ENCODE measurements at places on chromosomes 6 and 20. TPM values are rescaled to one million over a fixed set of nuclear protein-coding genes. Genes with fewer than 3 reads are reported as not detected.

DNA sequence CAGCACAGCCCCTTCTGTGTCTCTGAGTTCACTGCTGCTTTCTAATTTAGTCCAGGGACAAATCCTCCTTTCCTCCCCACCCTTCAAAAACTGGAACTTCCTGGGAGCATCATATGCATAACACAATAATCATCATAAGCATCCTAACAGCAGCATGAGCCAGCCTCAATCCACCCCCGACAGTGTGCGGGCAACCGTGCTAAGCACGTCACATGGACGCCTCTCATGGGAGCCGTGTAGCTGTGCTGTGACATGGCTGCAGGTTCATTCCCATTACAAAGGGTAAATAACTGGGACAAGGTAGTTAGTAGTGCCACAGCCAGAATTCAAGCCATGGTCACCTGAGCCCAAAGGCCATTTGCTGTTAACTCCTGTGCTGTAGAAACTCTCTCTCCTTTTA lies 24.5 kb upstream of the ULBP3 start:
- no peak overlapping the region for H3K4me3 ChIP-seq
- H3K27ac ChIP-seq: no peak overlapping the region
- DNase-seq: no peak

DNA sequence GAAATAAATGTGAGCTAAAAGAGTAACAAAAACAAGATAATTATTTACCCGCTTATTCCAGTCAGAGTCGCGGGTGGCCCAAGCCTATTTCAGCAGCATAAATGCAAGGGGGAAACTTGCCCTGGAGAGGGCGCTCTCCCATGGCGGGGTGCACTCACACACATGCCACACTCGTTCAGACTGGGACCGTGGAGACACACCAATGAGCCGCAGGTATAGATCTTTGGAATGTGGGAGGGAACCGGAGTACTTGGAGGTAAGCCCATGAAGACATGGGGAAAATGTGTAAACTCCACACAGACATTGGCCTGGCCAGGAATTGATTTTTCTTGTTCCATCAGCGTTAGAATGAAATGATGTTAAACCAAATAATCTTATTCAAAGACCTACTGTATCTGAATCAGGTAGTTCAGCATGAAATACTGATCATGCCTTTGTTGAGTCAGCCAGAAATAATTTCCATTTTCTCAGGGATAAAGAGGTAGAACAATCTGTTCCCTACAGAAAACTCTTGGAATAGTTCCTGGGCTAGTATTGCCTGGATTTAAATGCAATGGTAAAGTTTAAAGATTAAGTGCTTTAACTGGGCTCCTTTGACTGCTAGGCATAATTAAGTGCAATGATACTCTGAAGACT lies 191.5 kb downstream of the MCHR2 start:
- no peaks in the 10 kb centered on the region for H3K36me3 ChIP-seq
- DNase-seq: no peak
- no peak overlapping the region for H3K4me3 ChIP-seq
- H3K4me1 ChIP-seq: no peaks in the 10 kb centered on the region
- no peak overlapping the region for H3K27ac ChIP-seq
- H3K27me3 ChIP-seq: no peaks in the 10 kb centered on the region

Gene VARS1
- polyA plus RNA-seq: 14.7 TPM

Gene BHLHE23
- not detected for polyA plus RNA-seq

- H3K4me3 ChIP-seq: no peak overlapping the region
- DNase-seq: no peak
- no peaks in the 10 kb centered on the region for H3K36me3 ChIP-seq
- no peak overlapping the region for H3K27ac ChIP-seq
- no peaks in the 10 kb centered on the region for H3K4me1 ChIP-seq
These were observed 69.9 kb upstream of the POU3F2 start for GRCh38 chr6:98764373-98764911.

DNA sequence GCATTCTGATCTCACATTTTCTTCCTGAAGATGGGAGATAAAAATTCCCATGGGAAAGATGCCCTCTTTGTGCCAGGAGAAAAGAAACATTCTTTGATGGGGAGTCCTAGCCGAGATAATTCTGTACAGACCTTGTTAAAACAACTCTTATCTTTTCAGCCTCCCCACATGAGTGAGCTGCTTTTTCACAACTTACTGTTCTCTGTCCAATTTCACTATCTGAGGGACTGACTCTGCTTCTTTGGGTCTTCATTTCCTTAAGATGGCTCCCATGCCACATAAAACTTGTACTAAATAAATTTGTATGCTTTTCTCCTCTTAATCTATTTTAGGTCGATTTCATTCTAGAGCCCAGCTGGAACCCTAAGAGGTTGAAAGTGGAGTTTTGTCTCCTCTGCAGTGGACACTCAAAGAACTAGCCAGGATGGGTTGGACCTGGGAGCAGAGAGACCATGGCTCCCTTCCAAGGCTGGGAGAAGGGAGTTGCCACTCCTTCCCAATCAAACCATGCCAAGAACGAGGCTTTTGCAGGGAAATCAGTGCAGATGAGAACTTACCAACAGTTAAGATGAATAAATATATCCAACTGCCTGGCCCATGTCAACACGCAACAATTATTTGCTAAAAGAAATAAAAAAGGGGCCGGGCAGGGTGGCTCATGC lies 285.8 kb upstream of the SULF2 start:
- no peaks in the 10 kb centered on the region for H3K36me3 ChIP-seq
- H3K4me1 ChIP-seq: no peaks in the 10 kb centered on the region
- H3K27me3 ChIP-seq: peaks cover 4% of the 10 kb centered on the region
- H3K4me3 ChIP-seq: no peak overlapping the region
- H3K27ac ChIP-seq: no peak overlapping the region
- DNase-seq: no peak

- no peaks in the 10 kb centered on the region for H3K36me3 ChIP-seq
- no peak overlapping the region for H3K4me3 ChIP-seq
- no peaks in the 10 kb centered on the region for H3K27me3 ChIP-seq
These were observed 379.6 kb downstream of the FOXA2 start for GRCh38 chr20:22204801-22205200.

GRCh38 chr6:163913045-163913444 lies 498.5 kb downstream of the QKI start:
- no peaks in the 10 kb centered on the region for H3K36me3 ChIP-seq
- H3K4me1 ChIP-seq: no peaks in the 10 kb centered on the region
- no peak overlapping the region for H3K27ac ChIP-seq
- peaks cover 2% of the 10 kb centered on the region for H3K27me3 ChIP-seq
- no peak overlapping the region for H3K4me3 ChIP-seq

Gene MATN4
- 0.04 TPM for polyA plus RNA-seq

Gene PCSK2
- not detected for polyA plus RNA-seq

DNA sequence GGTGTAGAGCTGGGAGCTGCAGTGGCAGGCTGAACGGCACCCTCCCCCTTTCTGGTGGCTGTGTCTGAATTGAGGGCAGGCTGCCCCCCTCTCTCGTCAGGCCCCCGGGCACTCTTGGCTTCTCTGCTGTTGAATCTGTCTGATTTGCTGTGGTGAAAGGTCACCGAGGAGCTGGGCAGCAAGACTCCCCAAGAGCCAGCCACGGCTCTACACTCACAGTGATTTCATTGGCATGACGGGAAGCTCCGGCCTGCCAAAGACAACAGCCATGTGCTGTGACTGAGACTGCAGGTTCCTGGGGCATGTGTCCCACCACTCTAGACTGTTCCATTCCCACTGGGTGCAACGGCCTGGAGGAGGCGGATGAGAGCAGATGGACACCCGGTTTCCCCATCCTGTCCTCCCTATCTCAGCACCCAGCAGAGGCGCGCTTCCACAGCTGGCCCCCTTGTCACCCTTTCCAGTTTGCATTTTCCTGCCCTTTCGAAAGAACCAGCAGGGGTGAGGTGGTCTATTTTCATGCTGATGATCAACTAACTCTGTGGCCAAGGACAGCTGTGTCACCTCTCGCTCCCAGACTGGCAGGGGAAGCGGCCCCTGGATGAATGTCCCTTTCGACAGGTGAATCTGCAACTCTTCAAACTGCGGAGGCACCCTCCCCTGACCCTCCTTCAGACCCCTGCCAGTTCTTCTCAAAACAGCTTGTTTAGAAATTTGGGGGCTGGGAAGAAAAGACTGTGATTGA lies 2.2 kb downstream of the APCDD1L start:
- H3K4me1 ChIP-seq: no peaks in the 10 kb centered on the region
- no peak overlapping the region for H3K27ac ChIP-seq
- no peak overlapping the region for H3K4me3 ChIP-seq
- H3K27me3 ChIP-seq: peaks cover 88% of the 10 kb centered on the region

DNA sequence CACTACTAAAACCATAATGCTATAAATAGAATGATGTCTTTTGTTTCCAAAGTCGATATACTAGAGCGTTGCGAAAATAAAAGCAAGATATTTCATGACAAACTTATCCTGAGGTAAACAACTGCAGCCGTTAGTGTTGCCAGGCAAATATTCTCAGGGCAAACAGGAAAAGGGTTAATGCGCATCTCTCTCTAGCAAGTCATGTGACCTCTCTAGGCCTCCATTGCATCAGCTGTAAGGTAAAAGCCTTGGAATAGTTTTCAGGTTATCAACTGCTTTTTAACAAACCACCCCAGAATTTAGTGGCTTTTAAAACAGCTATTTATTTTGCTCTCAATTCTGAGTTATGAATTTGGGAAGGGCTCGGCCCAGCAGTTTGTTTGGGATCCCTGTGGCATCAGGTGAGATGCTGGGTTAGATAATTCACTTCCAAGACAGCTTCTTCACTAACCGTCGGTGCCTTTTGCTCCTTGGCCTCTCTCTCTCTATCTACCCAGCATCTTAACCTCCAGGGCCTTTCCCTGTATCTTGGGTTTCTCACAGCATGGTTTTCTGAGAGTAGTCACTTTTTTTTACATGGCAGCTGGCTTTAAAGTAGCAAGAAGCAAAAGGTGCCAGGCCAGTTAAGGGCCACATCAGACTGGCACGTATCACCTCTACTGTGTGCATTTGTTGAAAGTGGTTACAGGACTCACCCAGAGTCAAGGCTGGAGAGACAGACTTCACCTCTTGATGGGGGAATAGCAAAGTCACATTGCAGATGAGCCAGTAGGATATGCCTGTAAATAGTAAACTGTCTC lies 39.2 kb upstream of the LTV1 start:
- H3K27me3 ChIP-seq: no peaks in the 10 kb centered on the region
- H3K4me3 ChIP-seq: no peak overlapping the region
- DNase-seq: no peak
- H3K36me3 ChIP-seq: peaks cover 7% of the 10 kb centered on the region
- no peaks in the 10 kb centered on the region for H3K4me1 ChIP-seq

DNA sequence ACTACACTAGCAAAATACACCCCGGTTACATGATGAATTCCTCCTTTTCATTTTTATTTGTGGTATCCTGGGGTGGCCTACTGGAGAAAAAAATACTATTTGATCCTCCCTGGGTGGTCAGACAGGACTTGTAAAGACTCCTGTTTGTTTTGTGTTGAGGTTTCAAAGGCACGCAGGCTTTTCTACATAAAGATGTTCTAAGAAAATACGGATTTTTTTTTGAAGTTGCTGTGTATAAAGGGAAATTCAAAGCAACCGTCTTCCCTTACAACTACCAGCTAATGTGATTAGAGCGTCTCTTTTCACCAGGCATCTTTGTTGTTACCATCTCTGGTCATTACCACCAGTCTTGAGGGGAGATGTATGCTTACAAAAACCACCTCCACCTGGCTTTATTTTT lies 187.1 kb downstream of the SOX4 start:
- H3K36me3 ChIP-seq: no peaks in the 10 kb centered on the region
- no peak for DNase-seq
- H3K4me1 ChIP-seq: 0 out of 2 replicates have a peak, but pooled peaks cover 3% of the 10 kb centered on the region

DNA sequence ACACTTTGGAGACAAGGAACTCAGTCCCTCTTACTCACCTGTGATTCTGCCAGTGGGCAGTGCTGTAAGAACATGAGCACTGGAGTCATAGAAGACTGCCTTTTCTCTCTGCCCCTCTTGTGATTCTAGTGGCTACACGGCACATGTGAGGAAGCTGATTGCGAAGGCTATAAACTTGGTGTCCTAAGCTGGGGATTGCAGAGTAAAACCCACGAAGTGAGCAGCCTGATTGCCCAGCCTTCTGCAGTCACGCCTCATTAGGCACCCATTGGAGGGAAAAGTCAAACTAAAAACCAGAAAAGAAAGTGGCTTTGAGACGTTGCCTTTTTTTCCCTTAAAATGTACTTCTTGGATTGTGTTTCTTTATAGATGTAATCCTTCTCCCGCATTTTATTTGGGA lies 748.4 kb upstream of the CHD6 start:
- H3K27me3 ChIP-seq: no peaks in the 10 kb centered on the region
- H3K4me1 ChIP-seq: no peaks in the 10 kb centered on the region
- no peak overlapping the region for H3K4me3 ChIP-seq
- no peak for DNase-seq

All from HepG2 (cell line).